ENCODE measurements at places on chromosomes 6 and 20.

- no peak for DNase-seq
These were observed 343 bp downstream of the SNAP91 start for GRCh38 chr6:83708546-83708969.

DNA sequence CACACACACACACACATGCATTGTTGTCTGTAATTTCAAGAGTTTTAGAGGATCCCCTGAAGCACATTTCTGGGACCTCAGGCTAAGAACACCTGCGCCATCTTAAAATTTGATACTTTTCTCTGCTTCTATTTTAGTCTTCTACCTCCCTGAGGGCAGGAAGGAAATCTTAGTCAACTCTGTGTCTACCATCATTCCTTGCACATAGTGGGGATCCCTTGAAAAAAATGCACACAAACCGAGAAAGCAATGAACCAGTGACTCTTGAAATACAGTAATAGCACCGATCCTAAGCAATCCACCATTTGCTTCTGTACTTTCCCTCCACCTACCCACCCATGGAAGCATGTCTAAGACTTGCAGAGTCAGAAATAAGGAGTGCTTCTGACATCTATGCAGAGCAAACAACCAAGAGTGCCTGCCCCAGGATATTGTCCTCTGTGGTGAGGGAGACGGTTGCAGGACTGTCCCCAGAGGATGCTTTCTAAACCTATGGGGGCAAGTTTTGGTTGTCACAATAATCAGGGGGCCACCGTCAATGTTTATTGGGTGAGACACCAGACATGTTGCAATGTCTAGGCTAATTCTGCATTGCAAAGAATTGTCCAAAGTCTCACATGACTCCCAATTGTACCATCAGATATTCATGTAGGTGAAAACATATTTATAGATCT lies 208.0 kb upstream of the TAB2 start:
- no peak for DNase-seq

GRCh38 chr6:156699017-156699421 lies 78.2 kb upstream of the ARID1B start:
- DNase-seq, result no peak

GRCh38 chr6:133083248-133083967 lies 157.7 kb upstream of the EYA4 start:
- no peak for DNase-seq

DNA sequence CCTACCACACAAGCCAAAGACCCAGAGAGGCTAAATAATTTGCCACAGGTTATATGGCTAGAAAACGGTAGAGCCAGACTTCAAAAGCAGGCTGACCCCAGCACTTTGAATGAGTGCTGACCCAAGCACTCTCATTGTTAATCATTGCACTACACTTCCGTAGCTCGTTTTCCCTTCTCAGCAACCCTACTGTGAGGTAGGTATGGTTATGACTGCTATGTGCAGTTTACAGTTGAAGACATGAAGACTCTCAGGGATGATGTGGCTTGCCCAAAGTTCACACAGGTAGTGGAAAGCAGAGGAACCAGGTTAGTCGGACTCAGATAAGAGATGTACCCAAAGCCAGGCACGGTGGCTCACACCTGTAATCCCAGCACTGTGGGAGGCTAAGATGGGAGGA lies 33.5 kb upstream of the RIMS4 start:
- no peak for DNase-seq

DNA sequence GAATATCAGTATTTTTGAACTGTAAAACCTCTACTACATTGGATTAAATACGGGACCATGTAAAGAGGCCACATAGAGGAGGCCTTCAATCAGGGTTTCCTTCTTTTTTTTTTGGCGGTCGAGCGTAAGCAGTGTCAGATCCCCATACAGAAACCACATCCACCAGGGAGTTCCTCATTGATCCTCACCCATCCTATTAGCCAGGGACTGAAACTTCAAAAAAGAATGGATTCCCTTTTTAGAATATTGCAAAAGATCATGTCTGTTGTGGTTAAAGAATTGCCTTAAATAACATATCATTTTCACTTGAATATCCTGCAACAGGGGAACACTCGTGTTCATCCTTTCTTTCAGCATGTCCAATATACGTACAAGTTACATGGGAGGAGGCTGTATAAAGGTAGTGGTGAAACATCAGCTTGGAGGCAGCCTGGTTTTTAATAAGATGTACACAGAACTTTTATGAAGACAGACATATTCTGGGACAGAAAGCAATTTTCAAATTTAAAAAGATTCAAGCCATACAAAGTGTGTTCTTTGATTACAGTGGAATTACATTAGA lies 96.1 kb downstream of the PPP1R14C start:
- no peak for DNase-seq

- DNase-seq, result no peak
These were observed 43.2 kb downstream of the NCOA3 start for GRCh38 chr20:47544852-47545251.

GRCh38 chr6:84860920-84861319 lies 96.5 kb upstream of the TBX18 start:
- DNase-seq, result no peak

DNA sequence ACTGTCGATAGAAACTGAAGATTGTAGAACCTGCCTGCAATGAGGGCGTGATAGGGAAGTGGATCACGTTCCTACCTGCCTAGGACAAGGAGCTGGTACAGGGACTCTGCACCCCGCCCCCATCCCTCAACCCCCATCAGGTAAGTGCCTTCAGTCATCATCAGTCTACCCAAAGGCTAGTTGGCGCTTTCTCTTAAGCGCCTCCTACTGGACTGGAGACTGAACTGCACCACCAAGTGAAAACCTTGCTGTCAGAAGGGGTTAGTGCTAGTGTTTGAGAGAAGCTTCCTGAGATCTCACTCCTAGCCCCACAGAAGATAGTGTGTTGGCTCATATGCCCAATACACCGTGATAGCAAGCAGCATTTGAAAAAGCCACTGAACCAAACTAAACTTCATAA lies 706.5 kb upstream of the MAN1A1 start:
- no peak for DNase-seq

- no peak for DNase-seq
These were observed 7.1 kb downstream of the CSNK2A1 start for GRCh38 chr20:536426-537010.

- DNase-seq, result no peak
These were observed 337.7 kb downstream of the HDGFL1 start for GRCh38 chr6:22907085-22907484.

- DNase-seq, result no peak
These were observed 31.9 kb downstream of the WDR27 start for GRCh38 chr6:169669889-169670288.

- DNase-seq, result no peak
These were observed at the start of gene IL20RA for GRCh38 chr6:137044366-137045221. Gene IL20RA (minus strand): TSS chr6:137044965. CDS start chr6:137044728, 237 bp downstream.

GRCh38 chr6:127484212-127484863 lies 25.1 kb upstream of the KIAA0408 start:
- DNase-seq, result no peak

DNA sequence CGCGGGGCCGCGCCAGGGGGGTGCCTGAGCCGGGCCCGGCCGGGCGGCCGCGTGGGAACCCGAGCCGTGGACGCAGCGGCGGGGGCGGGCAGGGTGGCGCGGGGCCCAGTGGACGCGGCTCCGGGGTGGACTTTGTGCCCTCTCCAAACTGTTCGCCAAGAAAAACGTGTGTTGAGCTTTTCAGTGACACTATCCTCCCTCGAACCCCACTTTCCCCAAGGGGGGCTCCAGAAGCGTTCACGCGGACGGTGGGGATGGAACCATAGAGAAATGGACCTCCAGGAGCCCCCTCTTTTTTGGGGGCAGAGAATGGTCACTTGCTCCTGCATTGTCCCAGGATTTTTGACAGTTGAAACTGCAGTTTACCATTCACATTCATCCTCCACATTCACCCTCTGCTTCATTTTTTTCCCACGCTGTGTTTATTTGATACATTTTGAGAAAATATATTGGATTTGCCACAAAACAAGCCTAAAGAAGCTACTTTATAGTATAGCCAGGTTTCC lies 2.9 kb upstream of the HIVEP1 start:
- DNase-seq, result no peak

DNA sequence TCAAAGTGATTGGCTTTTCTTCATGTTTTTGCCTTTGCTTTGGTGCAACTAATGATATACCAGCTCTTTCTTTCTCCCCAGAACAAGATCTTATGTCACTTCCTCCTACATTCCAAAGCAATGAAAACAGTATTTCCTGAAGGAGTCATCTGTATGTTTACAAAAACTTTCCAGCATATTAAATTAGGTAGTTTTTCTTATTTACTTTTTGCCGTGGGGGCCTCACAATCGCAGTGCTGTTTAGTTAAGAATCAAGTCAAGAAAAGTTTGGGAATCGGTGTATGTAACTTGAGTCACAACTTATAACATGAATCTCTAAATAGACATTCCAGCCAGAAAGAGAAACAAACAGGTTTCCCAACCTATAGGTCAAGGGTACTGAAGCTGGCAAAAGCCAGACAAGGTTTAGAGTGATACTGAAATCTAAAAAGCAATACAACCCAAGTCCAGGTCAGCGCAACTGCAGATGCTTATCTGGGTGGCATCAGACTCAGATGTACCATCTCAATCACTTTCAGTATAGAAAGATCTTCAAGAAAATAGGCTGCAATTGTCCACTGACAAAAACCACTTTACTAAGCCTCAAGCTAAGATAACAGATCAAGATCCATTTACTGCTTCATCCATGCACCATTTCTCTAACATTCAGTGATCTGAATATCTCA lies 63.6 kb downstream of the IPCEF1 start:
- no peak for DNase-seq

DNA sequence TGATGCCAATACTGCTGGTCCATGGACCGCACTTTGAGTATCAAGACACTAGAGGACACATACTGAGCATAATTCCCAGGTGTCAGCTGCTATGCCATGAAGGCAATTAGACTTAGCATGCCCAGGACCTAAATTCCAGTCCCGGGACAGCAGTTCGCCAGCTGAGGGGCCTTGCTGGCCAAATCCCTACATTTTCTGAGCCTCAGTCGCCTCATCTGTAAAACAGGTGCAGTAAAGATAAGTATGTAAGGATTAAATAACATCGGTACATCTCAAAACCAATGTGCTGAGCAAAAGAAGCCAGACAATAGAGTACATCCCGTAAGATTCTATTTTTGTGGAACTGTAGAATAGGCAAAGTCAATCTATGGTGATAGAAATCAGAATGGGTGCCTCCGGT lies 1.0 kb downstream of the BFSP1 start:
- no peak for DNase-seq

DNA sequence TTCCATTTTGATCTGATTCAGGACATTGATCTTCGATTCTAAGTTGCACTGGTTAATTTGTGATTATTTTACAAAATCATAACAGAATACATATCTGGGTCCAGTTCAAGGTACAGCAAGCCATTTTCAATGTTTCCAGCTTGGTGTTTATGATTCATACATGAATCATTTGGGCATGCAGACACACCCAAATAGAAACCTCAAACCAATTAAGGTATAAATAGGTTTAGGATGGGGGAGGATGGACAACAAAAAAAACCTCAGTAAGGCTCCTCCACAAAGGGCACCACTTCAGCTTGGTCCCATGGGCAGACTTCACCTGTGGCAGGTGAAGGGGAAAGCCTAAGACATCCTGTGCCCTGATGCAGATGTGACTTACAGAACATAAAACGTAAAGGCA lies 192.7 kb downstream of the KHDC1L start:
- DNase-seq, result no peak

GRCh38 chr6:3290149-3290930 lies 31.6 kb downstream of the PSMG4 start:
- no peak for DNase-seq

DNA sequence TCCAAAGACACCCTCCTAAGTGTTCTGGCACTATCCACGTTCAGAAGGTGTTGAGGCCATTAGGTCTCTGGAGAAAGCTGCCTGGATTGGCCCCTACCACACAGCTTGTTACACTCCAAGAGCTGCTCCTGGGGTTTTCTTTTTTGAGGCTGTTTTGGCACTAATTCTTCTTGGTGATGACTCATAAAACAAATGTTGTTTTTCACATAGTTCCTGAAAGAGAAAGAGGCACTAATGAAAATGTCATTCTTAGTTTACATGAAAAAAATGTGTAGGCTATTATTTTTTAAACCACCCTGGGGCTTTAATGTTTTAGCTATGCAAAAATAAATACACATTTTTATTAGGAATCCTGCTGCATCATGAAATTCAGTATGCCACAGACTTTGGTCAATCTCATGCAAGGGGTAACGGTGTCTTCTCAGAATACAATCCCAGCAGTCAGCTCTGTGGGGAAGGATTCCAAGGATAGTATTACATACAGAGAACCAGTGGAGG lies 38.1 kb downstream of the TBPL1 start:
- DNase-seq, result no peak

GRCh38 chr6:49552596-49552995 lies 2.1 kb downstream of the C6orf141 start:
- DNase-seq, result no peak

GRCh38 chr6:157747370-157747769 lies 75.7 kb upstream of the SNX9 start:
- no peak for DNase-seq

DNA sequence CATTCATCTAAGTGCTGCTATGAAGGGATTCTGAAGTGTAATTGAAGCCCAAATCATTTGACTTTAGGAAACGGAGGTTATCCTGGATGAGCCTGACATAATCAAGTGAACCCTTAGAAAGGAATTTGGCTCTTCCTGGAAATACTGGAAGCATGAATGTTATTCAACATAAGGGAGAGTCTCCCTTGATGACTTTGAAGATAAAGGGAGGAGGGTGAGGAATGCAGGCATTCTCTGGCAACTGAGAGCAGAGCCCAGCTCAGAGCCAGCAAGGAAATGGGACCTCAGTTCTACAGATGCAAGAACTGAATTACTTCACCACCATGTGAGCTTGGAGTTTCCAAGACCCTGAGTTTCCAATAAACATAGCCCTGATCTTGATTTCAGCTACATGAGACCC lies 168.2 kb downstream of the DLL1 start:
- no peak for DNase-seq

DNA sequence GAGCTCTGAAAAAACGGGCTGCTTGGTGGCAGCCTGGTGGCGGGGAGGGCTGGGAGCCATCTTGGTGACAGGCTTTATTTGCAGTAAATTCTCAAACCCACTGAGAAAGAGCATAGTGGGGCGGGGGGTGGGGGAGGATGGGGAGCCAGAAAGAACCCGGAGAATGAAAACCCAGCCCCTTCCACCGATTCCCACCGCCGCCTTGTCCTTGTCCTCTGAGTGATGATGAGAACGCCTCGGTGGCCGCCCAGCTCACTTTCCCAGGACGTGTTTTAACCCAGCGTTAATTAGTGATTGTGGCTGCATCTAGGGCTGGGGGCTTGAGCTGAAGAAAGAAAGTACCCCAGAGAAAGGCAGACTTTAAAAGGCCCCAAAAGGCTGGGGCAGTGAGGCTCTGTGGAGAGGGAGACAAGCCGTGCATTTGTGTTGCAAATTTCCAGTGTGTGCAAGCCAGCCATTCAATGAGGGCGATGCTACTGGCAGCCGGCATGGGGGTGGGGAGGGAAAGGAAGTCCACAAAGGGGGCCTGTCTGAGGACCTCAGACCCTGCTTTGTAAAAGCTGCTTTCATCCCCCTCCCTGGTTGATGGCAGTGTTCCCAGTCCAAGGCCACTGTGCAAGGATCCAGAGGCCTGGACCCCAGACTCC lies 6.2 kb upstream of the GHRH start:
- no peak for DNase-seq
